ENCODE measurements at places on chromosomes 1 and 21.

- DNase-seq = peak; percentile 14
Measured at GRCh38 chr1:13813398-13814012, 113.5 kb downstream of the PRDM2 start.

GRCh38 chr21:31760931-31761330 lies 29.0 kb upstream of the SCAF4 start:
- DNase-seq = no peak

DNA sequence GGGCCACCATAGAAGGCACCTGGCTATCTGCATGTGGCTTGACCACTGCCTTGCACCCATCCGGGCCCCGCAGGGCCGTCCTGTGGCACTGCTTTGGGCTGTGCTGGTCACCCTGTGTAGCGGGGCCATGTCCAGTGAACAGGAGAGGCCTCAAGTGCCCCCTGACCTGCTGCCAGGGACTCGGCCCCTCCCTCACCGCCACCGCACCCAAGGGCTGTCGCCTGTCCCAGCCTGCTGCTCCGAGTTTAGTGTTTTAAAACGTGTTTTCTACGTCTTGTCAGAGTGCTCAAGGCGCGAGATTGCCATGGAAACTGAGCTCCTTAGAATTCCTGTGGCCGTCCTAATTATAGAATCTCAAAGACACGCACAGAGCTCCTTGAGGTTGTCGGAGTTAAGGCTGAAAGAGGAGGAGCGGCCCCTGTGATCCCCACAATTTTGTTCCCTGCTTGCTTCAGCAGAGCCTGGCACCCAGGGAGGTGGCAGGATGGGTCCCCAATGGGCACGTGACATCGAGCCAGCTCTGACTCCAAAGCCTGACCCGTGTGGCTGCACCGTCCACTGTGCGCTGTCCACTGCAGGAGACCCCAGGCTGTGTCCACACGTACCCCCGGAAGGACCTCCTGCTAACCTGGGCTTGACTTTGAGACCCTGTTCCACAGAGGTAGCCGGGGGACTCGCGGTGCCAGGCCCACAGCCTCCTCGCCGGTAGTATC lies 66.2 kb downstream of the FAAP20 start:
- DNase-seq = no peak

GRCh38 chr1:44571712-44572571 lies 102.3 kb downstream of the TMEM53 start:
- DNase-seq = peak; percentile 21

GRCh38 chr21:30625449-30626165 lies 5.2 kb downstream of the KRTAP20-4 start:
- DNase-seq = no peak
